ENCODE measurements at places on chromosomes 7 and 10.

GRCh38 chr10:110221721-110222261 is 14.4 kb downstream of the MXI1 start:
- peak; percentile 59 for DNase-seq

GRCh38 chr10:16155834-16156233 is 281.0 kb upstream of the PTER start:
- DNase-seq, result no peak

DNA sequence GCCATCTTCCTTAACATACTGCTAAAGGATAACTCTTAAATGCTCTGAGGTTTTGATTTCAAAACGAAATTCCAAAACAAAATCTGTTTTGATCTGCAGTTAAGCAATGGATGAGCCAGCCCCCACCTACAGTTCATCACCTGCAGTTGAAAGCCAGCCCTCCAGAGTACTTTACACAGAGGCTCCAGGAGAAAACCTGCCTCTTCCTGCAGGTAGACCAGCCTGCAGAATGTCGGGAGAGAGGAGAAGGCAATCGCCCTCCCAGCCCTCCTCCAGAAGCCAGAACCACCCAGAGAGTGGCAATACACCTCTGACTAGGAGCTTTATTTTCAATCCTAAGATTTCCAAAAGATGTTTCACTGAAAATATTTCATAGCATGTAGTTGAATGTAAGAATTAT is 798.1 kb downstream of the GATA3 start:
- no peak for DNase-seq

GRCh38 chr7:52352013-52352981 is 683.1 kb upstream of the POM121L12 start:
- DNase-seq, result no peak

- DNase-seq, result peak; percentile 55
Observed at GRCh38 chr10:106711313-106711906, 453.1 kb downstream of the SORCS1 start.

DNA sequence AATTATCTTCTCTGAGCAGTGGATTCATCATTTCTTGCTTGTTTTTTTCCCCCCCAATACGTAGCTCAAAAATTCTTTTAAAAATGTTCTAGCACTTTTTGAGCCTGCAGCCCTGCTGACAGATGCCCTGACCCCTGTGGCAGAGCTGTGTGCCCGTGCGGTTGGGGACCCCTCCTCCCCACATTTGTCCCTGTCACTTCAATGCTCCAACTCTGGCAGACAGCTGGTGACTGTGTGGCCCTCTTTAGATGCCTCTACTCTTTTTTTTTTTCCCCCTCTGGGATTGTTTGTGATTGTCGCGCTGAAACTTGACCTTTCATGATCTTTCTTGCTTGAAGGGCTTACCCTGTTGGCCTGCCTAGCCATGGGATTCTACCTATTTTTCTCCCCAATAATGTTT is 214.1 kb downstream of the TMEM178B start:
- no peak for DNase-seq

- DNase-seq, result no peak
Observed at GRCh38 chr10:59631882-59632807, 77.5 kb downstream of the SLC16A9 start.

DNA sequence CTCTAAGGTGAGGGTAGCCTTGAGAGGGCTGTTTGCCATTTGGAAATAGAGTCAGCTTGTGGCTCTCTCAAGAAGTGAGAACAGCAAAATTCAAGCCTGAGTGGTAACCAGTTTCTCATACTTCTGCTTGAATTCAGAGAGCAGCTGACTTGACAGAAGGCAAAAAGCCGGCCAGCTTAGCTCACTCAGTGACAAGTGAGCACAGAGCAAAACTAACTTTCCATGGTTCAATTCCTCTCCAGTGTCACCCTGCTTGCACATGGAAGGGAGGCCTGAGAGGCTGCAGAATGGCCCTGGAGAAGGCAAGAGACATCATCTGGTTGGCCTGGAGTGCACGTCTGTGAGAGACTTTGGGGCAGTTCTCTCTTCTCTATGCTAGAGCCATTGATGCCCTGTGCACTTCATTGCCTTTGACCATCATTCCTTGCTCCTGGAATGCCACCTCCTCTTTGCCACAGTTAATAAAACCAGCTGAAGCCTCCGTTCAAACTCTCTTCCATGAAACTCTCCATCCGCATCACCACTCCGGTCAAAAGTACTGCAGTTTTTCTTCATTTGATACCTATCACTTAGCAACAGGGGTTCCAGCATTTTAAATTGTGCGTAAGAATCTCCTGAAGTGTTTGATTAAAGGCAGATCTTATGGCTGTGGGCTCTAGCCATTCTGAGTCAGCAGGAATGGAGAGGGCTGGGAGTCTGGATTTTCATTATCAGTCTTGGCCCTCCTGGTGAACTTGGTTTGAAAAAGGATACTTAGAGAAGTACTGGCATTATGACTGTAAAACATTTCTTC is 69.8 kb upstream of the PIK3CG start:
- DNase-seq, result no peak

GRCh38 chr10:119412244-119413092 is 130.1 kb downstream of the RGS10 start:
- no peak for DNase-seq

- DNase-seq, result no peak
Observed at GRCh38 chr7:29877196-29877595, 70.9 kb downstream of the WIPF3 start.

- DNase-seq, result no peak
Observed at GRCh38 chr7:2200584-2200980, 32.2 kb downstream of the MAD1L1 start.

DNA sequence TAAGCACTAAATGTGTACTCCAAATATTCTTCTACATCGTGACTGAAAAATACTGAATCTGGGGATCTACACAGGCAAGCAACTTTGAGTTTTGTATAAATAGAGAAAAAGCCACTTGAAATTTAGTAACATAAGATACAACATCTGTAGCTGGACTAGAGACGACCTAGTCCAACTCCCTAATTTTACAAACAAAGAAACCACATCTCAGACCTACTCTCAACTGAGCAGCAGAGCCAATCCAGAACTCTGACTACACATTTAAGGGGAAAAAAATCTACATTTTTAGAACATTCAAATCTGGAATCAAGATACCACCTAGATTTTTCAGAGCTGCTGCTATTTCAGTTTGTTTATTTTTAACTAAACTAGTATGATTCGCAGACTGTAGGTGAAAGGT is 88.9 kb downstream of the CABCOCO1 start:
- DNase-seq, result no peak

DNA sequence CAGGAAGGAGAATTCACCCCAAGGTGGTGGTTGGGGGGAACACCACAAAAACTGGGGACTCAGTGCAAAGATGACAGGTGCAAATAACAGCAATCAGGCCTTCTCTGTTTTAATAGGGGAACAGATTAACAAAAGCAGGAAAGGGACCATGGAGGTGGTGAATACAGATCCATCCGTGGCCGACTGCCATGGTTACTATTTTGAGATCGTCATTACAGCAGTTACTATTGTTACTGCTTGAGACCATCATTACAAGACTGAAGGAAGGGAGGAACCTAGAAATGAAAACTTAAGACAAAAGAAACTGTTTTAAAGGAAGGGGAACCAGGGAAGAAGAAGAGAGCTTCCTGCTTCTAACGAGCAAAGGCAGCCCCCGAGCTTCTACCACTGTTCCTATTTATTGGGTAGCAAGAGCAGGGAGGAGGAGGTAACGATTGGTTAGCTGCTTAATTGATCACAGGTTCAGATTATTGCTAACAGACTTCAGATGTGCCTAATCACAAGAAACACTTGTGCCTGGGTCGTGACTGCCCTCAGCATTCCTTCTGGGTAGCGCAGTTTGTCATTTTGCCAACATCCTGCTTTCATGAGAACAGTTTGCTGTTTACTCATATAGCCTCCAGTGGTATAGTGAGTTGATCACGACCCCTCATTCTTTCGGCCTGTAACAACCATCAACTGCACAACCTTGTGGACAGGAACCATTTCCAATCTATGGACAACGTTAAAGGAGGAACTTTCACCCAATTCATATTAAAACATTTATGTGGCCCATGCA is 216.3 kb downstream of the CHCHD3 start:
- DNase-seq, result peak; percentile 5

- DNase-seq, result no peak
Observed at GRCh38 chr10:121683366-121683765, 85.1 kb upstream of the FGFR2 start.

DNA sequence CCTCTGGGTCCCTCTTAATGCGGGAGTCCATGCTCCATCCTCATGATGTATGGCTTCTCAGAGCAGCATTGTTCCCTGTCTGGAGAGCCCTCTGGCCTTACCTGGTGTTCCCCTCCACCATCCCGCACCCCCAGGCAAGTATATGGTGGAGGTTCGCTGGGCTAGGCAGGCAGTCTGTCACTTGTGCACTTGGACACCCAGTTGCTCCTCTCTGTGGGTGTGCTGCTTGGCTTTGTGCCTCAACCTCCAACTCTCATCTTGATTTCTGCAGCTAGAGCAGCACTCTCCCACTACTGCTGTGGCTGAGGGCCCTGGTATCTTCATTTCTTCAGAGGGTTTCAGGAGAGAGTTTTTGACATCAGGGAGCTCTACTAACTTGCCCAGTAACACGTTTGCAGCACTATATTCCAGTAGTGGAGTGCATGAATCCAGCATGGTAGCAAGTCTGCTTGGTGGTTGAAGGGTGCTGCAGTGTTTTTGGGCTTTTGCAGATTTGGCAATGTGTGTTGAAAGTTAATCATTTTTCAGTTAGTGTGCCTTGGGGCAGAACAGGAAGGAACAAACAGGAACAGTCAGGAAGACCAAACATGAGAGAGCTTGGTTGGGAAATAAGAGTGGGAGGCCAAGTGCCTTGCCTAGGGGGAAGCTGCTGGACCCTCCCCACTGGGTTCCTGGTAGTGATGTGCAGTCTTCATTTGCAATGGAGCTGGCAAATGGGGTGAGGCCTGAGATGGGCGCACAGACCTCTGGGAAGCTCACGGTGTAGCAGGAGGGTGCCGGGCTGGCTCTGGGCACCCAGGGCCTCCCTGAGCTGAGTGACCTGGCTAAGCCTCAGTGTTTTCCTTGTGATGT is 37.4 kb downstream of the TSPAN14 start:
- DNase-seq, result no peak

GRCh38 chr7:100577507-100577906 is 3.8 kb upstream of the SAP25 start:
- no peak for DNase-seq

GRCh38 chr10:29191674-29192073 is 97.2 kb upstream of the LYZL1 start:
- no peak for DNase-seq

DNA sequence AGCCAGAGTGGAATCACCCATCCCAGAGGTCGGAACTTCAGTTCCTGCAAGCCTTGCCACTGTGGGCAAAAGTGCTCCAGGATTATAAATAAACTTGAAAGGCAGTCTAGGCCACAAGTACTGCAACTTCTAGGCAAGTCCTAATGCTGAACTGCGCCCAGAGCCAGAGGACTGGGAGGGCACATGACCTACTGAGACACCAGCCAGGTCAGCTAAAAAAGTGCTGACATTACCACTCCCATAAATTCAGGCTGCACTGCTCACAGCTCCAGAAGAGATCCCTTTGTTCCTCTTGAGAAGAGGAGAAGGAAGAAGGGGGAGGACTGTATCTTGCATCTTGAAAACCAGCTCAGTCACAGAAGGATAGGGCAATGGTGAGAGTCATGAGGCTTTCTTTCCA is 1084.1 kb upstream of the PHF14 start:
- DNase-seq, result no peak

GRCh38 chr10:44952779-44953231 is 6.8 kb upstream of the RASSF4 start:
- no peak for DNase-seq

- no peak for DNase-seq
Observed at GRCh38 chr10:30455816-30456215, 21.8 kb downstream of the MAP3K8 start.

- DNase-seq, result no peak
Observed at GRCh38 chr10:121753726-121754476, 155.7 kb upstream of the FGFR2 start.

GRCh38 chr7:73896454-73896853 is 35.5 kb downstream of the TMEM270 start:
- DNase-seq, result no peak

GRCh38 chr10:17349717-17350116 is 104.7 kb downstream of the ST8SIA6 start:
- peak; percentile 36 for DNase-seq

DNA sequence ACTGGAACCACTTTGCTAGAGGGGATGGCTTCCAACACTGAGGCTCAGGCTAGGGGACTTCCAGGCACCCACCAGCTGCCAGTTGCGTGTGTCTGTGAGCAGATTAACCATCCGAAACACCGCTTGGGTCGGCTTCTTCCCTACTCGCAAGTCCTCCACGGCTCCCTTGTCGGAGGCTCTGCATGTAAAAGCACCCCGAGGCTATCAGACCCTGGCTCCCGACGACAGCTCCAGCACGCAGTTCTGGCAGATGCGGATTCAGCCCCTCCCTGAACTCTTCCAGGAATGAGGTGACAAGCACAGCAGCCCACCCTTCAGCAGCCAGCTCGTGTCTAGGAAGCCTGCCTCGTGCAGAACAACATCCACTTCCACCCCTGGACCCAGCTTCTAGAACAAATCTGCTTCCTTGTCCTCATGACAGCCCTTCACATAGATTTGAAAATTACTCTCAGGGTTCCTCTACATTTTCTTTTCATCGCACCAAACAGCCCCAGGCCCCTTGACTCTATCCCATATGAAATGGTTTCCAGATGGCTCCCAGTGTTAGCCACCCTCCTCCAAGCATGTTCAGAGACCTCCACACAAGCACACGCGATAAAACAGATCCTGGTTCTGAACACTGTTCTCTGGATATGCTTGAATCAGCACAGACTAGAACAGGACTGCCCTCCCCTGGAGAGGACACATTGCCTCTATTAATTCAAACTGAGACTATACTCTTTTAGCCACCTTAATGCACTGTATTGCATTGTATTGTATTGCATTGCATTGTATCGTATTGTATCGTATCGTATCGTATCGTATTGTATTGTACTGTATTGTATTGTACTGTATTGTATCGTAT is 44.6 kb downstream of the SLIT1 start:
- no peak for DNase-seq

- no peak for DNase-seq
Observed at GRCh38 chr10:11698691-11699549, 43.3 kb upstream of the ECHDC3 start.

- no peak for DNase-seq
Observed at GRCh38 chr10:20885678-20886077, 11.4 kb downstream of the NEBL start.

- DNase-seq, result no peak
Observed at GRCh38 chr10:118256825-118257570, 85.1 kb downstream of the FAM204A start.

- DNase-seq, result no peak
Observed at GRCh38 chr7:118311121-118311836, 86.8 kb downstream of the ANKRD7 start.

- no peak for DNase-seq
Observed at GRCh38 chr7:44103923-44104859, at the start of gene AEBP1. Gene AEBP1 (plus strand): TSS chr7:44104345. CDS start chr7:44104666, 321 bp downstream.

DNA sequence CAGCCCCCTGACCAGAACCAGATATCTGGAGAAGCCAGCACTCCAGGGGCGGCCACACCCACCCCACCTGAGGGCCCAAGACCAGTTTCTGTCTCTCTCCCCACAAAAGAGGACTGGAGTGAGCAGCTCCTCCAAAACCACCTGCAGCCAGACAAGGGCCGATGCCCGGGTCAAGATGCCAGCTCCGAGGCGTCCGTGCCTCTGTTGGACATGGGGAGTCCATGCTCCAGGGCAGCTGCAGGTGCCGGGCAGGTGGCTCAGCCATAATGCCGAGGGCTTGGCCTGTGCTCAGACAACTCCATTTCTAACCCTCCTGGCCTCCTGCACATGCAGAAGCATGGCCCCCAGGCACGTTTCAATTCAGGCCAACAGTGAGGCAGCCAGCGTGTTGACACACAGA is 234.6 kb downstream of the MAD1L1 start:
- no peak for DNase-seq

- DNase-seq, result no peak
Observed at GRCh38 chr7:24432677-24433076, 140.6 kb upstream of the PALS2 start.
